Fibroblast of gingiva (primary cell): ENCODE measurements at places on chromosomes 7 and 10.

DNA sequence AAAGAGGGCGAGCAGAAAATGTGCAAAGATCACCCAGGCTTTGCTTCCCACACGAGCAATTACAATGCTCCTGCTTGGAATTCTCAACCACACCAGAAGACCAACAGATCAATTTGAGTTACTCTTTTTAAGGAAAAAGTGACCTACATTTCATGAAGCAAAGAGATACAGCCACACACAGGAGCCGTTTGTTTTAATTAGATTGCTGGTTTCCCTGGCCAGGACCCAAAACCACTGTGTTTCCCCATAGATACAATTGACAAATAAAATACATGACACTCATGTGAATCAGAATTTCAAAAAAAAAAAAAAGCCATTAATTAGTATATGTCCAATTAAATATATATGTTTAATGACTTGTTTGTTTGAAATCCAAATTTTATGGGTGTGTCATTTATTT, 458.3 kb downstream of the PLXDC2 start:
- DNase-seq: peak; percentile 3

GRCh38 chr10:89283936-89284475, 17.8 kb upstream of the IFIT2 start:
- peak; percentile 94 for DNase-seq

- DNase-seq: no peak
Measured at GRCh38 chr7:149334219-149334618, 72.2 kb downstream of the ZNF783 start.

GRCh38 chr7:127959770-127960169, 71.5 kb downstream of the LRRC4 start:
- no peak for DNase-seq

DNA sequence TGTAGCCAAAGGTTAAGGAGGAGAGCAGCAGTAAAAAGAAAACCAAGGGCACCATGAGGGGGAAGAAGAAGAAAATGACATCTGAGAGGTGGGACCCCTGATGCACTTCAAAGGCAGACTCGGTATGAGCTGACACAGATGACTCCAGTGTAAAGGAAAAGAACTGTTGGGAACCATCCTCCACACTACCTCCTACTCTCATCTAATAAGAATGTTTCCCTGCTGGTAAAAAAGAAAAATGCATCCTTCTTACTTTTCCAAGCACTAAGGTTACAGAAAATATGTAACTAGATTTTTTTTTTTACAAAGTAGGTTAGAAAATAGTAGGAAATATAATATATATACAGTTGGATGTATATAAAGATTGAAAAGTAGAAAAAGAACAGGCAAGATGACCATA, 16.9 kb downstream of the TAS2R41 start:
- DNase-seq: no peak

DNA sequence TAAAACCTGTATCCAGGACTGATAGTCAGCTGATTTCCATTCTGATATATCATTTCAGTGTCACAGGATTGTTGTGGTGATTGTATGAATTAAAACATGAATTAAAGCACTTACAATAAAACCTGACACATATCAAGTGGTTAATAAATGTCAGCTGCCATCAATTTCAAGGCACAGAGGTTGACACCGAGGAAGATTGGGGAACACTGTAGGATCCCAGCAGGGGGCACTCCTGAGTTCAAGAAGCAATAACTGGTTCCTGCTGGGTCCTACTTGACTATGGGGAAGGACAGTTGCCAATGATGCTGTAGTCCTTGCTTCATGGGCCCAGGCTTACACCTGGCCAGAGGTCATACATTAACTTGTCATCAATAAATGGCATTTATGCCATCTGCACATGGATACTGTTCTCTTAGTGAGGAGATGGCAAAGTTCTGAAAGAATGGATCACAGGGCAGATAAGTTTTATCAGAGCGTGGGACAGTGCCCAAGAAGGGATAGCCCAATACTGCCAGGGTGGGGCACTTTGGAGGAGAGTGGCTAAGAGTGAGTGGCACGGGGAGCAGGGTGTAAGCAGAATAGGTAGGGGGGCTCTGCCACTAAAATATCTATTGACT, 24.1 kb downstream of the FZD1 start:
- peak; percentile 3 for DNase-seq

GRCh38 chr10:92619368-92619767, 26.4 kb downstream of the KIF11 start:
- peak; percentile 72 for DNase-seq

GRCh38 chr10:35854661-35855060, 212.6 kb upstream of the FZD8 start:
- DNase-seq: no peak

- DNase-seq: no peak
Measured at GRCh38 chr7:155652156-155653114, 8.0 kb downstream of the RBM33 start.

DNA sequence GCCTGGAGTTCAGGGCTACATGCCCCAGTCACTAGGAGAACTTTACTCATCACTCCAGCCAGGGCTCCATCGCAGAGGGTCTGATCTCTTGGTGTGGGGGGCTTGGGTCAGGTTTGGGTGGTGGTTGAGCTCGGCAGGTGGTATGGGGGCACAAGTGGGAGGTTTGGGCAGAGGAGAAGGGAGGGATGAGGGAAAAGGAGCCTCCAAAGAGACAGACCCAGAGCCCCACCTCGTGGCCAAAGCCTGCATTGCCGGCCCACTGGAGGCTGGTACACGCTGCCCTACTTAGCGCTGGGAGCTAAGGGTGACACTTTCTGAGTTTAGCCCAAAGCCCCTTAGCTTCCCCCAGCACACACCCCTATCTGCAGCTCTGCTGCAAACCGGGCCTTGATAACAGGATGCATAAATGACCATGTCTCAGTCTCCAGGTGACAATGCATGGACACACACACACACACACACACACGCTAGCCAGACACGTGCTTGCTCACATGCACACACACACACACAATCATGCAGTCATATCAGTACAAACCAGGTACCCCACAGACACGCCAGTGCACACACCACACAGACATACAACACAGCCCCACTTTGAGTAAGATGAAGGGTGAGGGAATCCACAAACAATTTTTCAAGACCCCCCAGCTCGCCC, 14.7 kb downstream of the LZTS2 start:
- peak; percentile 56 for DNase-seq

- DNase-seq: no peak
Measured at GRCh38 chr7:79425665-79426064, 27.8 kb downstream of the MAGI2 start.

DNA sequence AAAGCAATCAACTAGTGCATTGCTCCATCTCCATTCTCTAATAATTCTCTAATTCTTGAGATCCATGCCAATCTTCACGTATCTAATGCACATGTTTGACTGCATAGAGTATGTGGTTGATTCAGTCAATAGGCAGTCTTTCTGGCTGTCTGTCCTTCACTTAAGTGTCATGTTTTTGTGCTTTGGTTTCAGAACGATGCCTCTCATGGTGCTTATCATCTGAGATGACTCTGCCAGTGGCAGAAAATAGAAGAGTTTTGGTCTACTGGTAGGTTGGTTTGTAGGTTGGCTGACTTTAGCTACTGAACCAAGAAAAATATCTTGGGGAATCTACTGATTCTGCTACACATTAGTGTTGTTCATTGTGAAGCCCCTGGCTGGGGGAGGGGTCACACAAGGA, 364.2 kb downstream of the SFMBT2 start:
- no peak for DNase-seq

- no peak for DNase-seq
Measured at GRCh38 chr10:105843786-105844185, 1202.7 kb downstream of the SORCS3 start.

- DNase-seq: no peak
Measured at GRCh38 chr10:22875581-22875980, 52.3 kb upstream of the ARMC3 start.

DNA sequence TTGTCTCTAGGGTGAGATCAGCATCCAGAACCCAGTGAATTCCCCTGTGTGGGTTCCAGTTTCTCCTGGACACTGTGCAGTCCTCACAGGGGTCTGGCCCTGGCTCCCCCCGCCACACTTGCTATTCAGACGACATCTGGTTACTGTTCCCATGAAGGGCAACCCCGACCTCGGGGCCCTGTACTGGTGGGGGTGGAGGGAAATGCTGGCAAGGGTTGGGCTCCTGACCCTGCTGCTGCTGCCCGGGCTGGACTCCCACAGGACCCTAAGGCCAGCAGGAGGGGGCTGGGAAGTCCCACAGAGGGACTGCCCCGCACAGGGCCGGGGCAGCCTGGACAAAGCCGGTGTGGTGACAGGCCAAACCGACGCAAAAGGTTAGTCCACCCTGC, 768 bp upstream of the CPA1 start:
- DNase-seq: no peak

GRCh38 chr10:98257198-98257597, 10.8 kb downstream of the LOXL4 start:
- DNase-seq: no peak

GRCh38 chr7:151796091-151796870, 80.6 kb downstream of the PRKAG2 start:
- DNase-seq: peak; percentile 48

- DNase-seq: no peak
Measured at GRCh38 chr10:47376522-47377220, 7.4 kb downstream of the ZNF488 start.

DNA sequence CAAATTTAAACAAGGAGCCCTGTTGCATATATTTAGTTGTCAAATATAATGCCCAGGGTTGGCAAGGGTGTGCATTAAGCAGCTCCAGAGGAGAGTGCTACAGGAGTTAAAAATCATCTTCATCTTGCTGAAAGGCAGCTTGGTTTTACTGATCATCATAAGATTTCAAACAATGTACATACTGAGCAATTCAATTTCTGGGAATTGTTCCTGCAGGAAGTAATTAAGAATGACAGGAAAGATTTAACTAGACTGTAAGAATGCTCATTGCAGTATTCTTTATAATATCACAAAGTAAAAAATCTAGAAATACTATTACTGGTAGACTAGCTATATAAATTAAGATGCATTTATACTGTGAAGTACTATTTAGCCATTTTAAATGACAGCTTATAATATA, 153.6 kb downstream of the DYNC1I1 start:
- no peak for DNase-seq

- no peak for DNase-seq
Measured at GRCh38 chr10:59131666-59132065, 44.8 kb upstream of the PHYHIPL start.

DNA sequence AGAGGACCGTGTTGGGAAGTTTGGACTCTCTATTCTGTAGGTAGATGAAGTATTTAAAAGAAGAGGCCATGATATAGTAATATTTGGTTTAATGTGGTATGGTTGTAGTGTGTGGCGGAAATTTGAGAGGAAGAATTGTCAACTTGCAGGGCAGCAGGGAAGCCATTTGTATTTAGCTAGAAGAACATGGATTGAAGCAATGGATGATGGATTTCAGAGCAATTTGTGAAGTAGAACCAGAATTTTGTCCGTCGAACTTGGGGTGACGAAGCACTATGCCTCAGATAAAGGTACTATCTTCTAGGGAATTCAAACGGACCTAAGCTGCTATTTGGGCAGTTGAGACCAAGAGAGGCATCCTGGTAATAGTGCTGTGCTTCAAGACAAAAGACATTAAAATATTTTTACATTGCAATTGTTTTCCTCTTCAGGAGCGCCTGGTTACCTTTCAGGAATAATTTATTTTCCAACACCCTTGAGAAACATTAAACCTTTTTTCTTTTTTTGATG, 615 bp upstream of the WBP1L start:
- no peak for DNase-seq

- DNase-seq: no peak
Measured at GRCh38 chr7:512146-512510, 7.5 kb downstream of the PDGFA start.

- no peak for DNase-seq
Measured at GRCh38 chr10:6711408-6711841, 131.3 kb upstream of the PRKCQ start.

GRCh38 chr10:12633776-12634620, 284.7 kb downstream of the CAMK1D start:
- no peak for DNase-seq

- DNase-seq: peak; percentile 79
Measured at GRCh38 chr10:95445837-95446486, 115.2 kb downstream of the SORBS1 start.

- peak; percentile 51 for DNase-seq
Measured at GRCh38 chr10:110600487-110601101, 33.1 kb downstream of the SMC3 start.

GRCh38 chr7:7816084-7816483, 97.7 kb upstream of the RPA3 start:
- DNase-seq: no peak

- DNase-seq: no peak
Measured at GRCh38 chr7:133550811-133551210, 297.9 kb downstream of the EXOC4 start.

- DNase-seq: no peak
Measured at GRCh38 chr10:12533151-12533550, 183.8 kb downstream of the CAMK1D start.

- DNase-seq: no peak
Measured at GRCh38 chr7:85290269-85290668, 103.4 kb upstream of the SEMA3D start.

- no peak for DNase-seq
Measured at GRCh38 chr7:98236355-98237185, 15.5 kb downstream of the TECPR1 start.

DNA sequence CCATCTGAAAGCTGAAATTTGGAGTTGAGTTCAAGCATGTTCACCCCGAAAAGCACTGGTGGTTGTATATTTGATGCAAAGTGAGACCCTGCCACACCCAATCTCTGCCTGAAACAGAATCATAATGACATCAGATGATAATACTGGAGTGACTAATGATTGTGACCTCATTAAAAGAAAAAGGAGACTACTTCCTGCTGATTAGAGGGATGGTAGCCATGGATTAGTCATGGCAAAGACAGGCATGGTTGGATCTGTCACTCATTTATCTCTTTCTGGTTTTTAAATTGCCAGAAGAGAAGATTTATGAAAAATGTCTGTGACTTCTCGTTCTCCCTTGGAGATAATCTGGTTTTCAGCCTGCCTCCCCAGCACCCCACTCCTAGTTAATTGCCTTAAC, 101.2 kb downstream of the BAMBI start:
- DNase-seq: no peak

DNA sequence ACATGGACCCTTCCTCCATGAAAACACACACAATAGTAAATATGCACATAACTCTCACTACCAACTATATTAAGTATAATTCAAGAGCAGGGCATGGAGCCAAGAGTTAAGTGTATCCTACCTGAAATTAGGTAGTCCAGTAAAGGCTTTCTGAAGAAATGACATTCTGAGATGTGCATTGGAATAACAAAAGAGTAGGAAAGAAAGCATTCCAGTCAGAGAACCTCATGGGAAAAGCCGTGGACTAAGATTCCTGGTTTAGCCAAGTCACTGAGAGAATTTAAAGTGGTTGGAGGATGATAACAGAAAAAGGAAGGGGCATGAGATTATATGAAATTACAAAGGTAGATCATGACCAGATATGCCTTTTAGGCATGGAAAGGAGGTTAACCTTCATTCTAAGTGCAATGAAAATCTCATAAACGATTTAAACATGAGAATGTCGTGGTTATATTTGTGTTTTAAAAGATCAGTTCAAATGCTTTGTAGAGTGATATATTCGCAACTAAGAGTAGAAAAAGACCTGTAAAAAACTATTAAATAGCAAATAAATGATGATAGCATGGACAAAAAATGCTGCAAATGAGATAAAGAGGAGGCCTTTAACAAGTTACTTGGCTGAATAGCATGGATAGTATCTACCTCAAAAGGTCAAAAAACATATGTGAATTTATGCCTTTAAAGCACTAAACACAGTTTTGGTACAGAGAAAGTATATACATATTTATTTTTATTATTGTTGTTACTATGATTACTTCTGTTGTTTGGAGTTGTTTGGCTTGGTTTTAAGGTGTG, 767.4 kb upstream of the GHITM start:
- DNase-seq: no peak
